ENCODE measurements at places on chromosomes 11 and 22. TPM values are rescaled to one million over a fixed set of nuclear protein-coding genes. Genes with fewer than 3 reads are reported as not detected.

Gene INPP5J
- 0.09 TPM for total RNA-seq

Gene PITPNM1
- 2.8 TPM for total RNA-seq

Gene DLG2
- total RNA-seq: 0.52 TPM

Gene PARVG
- 0.11 TPM for total RNA-seq

Gene OR51A2
- total RNA-seq: not detected

Gene ACRV1
- not detected for total RNA-seq

Gene PAMR1
- total RNA-seq: 1.4 TPM

Gene CFAP300
- total RNA-seq: not detected

Gene WT1
- not detected for total RNA-seq

Gene BEST1
- total RNA-seq: under 0.01 TPM

Gene RAG2
- not detected for total RNA-seq

Gene B4GALNT4
- total RNA-seq: 0.09 TPM

Gene MS4A4E
- total RNA-seq: not detected

Gene SLC22A25
- not detected for total RNA-seq

Gene PDGFD
- 81.8 TPM for total RNA-seq

Gene SGSM1
- 5.9 TPM for total RNA-seq

Gene TRPM5
- not detected for total RNA-seq

Gene LARGE1
- 4.0 TPM for total RNA-seq

Gene NFAM1
- total RNA-seq: not detected

Gene APLNR
- total RNA-seq: not detected

Gene PRR33
- total RNA-seq: not detected

Gene GGTLC3
- not detected for total RNA-seq

Gene ZNF195
- 10.0 TPM for total RNA-seq

Gene ANKK1
- not detected for total RNA-seq

Gene OR10A2
- not detected for total RNA-seq

Gene PRR14L
- total RNA-seq: 20.6 TPM

Gene LBHD1
- total RNA-seq: 1.9 TPM

Gene SLC43A1
- total RNA-seq: 13.5 TPM

Gene VWCE
- total RNA-seq: 1.3 TPM

Gene TCN2
- 13.8 TPM for total RNA-seq

Data from dermis lymphatic vessel endothelial cell (primary cell).